ENCODE measurements at places on chromosomes 12 and 14. TPM values are rescaled to one million over a fixed set of nuclear protein-coding genes. Genes with fewer than 3 reads are reported as not detected.
A peak's percentile ranks its signal among the peaks of the same experiment; 100 is the strongest.

The NGB gene
- not detected for total RNA-seq

DNA sequence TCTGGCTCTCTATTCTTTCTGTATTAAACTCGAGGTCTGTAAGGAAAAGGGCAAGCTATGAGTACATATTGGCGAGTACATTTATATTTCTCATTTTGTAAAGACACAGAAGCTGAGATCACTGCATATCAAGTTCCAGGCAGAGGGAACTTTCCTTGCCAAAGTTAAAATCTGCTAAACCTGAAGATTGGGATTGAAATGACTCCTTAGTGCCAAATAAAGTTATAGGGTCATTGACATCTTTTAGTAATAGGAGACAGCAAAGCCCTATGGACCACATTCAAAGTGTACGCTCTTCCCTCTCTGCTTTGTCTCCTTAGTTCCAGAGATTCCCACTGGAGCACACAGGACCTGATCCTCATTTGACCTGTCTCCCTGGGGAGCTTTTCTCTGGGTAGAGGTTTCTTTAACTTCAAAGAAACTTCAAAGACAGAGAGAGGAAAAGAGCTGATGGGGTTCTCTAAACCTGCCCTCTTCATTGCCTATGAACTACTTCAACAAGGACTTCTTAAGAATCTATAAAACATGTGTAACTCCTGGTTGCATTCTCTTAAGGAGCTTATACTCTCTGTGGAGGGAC lies 42.6 kb upstream of the PTPRR start:
- no peak overlapping the region for H3K27ac ChIP-seq
- no peak overlapping the region for H3K4me3 ChIP-seq
- H3K27me3 ChIP-seq: no peaks in the 10 kb centered on the region
- no peaks in the 10 kb centered on the region for H3K36me3 ChIP-seq
- no peaks in the 10 kb centered on the region for H3K4me1 ChIP-seq

The PLA2G1B gene
- total RNA-seq: not detected

DNA sequence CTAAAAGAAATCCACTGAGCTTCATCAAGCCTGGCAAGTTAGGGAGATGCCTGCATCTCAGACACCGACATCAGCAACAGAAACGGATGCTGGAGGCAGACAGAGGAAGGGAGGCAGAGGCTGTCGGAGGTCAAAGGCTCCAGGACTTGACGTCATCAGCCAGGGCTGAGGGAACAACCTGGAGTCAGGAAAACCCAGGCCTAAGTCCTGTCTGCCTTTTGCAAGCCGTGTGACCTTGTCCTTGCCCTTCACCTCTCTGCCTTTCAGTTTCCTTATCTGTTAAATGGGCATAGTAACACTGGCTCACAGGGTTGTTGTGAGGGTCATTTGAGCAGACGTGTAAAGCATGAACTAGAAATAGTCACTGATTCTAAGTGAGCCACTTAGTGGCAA lies 194.2 kb downstream of the BCL11B start:
- H3K4me1 ChIP-seq: peaks cover 26% of the 10 kb centered on the region
- H3K36me3 ChIP-seq: peaks cover 12% of the 10 kb centered on the region
- H3K4me3 ChIP-seq: no peak overlapping the region
- no peak overlapping the region for H3K27ac ChIP-seq
- no peaks in the 10 kb centered on the region for H3K27me3 ChIP-seq
- DNase-seq: peak; percentile 1

DNA sequence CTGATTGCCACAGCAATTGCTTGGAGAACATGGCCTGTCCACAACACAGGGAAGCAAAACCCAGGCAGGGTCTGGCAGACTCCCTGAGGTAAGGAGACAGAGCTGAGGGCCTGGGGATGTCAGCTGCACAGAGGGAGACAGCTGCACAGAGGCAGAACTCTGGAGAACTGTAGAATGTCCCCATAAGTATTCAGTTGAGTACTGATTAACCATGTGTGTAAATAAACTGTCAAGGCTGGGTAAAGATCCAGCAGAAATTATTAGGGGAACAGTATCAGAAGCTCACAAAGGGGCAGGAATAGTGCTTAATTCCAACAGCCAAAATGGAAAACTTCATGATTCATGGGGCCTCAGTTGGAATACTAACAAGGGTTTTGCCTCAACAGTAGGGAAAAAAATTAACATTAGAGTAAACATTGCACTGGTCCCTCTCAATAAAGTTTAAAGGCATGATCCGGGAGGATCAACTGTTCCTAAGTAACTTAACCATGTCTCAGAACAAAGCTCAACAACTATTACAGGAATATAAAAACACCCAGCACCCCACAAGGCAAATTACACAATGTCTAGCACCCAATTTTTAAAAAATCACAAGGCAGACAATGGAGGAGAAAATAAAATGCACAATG lies 201.3 kb upstream of the RASSF8 start:
- no peak for DNase-seq

GRCh38 chr12:66280561-66280960 lies 21.7 kb upstream of the HELB start:
- peaks cover 8% of the 10 kb centered on the region for H3K36me3 ChIP-seq
- no peaks in the 10 kb centered on the region for H3K27me3 ChIP-seq
- H3K4me3 ChIP-seq: no peak overlapping the region
- H3K4me1 ChIP-seq: peaks cover 19% of the 10 kb centered on the region

The NINJ2 gene
- total RNA-seq: 7.4 TPM

- H3K4me3 ChIP-seq: no peak overlapping the region
- H3K36me3 ChIP-seq: peaks cover 2% of the 10 kb centered on the region
- H3K27me3 ChIP-seq: no peaks in the 10 kb centered on the region
- DNase-seq: no peak
- peaks cover 24% of the 10 kb centered on the region for H3K4me1 ChIP-seq
These were observed 17.2 kb downstream of the ZBTB42 start for GRCh38 chr14:104817930-104818713.

GRCh38 chr12:116612436-116612835 lies 53.3 kb downstream of the MAP1LC3B2 start:
- no peak overlapping the region for H3K27ac ChIP-seq
- DNase-seq: no peak
- H3K4me1 ChIP-seq: peaks cover 9% of the 10 kb centered on the region

DNA sequence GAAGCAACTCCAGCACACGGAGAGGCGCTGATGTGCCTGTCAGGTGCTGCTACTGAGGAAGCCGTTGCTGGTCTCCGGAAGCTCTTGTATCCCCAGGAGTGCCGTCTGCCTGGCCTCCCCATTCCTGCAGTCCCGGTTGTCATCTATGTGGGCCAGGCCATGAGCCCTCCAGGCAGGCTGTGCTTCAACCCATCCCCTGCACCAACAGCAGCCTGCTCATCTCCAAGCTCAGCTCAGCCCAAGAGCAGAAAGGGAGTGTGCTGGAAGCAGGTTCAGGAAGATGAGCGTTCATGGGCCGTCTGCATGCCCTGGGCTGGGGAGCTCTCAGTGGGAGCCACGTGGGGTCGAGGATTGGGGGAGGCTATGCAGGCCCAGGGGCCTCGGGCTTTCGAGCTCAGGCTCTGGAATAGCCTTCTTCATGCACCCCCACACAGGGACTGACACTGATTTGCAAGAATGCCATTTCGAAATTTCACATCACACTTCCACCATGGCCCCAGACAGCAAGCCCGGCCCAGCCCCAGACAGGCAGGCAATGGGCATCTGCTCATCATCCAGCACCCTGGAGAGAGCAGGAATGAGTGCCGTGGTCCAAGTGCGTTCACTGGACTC lies 164.5 kb downstream of the KIF26A start:
- no peak overlapping the region for H3K27ac ChIP-seq
- DNase-seq: no peak
- H3K4me3 ChIP-seq: no peak overlapping the region
- H3K36me3 ChIP-seq: peaks cover 3% of the 10 kb centered on the region

The DBX2 gene
- total RNA-seq: not detected

DNA sequence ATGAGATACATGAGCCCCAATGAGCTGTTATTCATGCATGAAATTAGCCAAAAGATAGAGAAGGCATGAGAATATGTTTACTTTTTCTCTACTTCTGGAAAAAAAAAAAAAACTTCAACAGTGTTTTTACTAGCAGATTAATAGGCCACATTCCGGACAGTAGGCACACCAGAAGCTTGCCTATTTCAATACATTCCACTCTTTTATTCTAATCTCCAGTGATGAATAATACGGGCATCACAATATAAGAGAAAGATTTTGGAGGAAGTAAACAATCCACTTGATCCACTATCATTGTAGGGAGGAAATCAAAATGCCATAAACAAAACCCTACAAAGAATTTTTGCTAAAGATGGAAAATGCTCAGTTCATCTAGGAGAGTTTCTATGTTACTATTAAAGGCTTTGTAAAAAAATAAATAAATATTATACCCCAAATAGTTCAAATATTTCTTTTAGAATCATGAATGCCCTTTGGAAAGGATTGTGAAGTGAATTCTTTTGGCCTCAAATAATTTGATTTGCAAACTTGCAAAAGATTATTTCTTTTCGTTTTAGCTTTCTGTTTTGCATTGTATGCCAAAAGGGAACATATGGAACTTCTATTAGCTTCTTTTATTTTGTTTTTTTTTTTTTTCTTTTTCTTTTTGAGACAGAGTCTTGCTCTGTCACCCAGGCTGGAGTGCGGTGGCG lies 232.6 kb downstream of the EPS8 start:
- H3K4me3 ChIP-seq: no peak overlapping the region
- no peaks in the 10 kb centered on the region for H3K36me3 ChIP-seq
- H3K27ac ChIP-seq: no peak overlapping the region
- DNase-seq: no peak
- peaks cover 2% of the 10 kb centered on the region for H3K27me3 ChIP-seq

GRCh38 chr12:81644503-81644902 lies 114.6 kb downstream of the PPFIA2 start:
- H3K4me1 ChIP-seq: no peaks in the 10 kb centered on the region
- H3K4me3 ChIP-seq: no peak overlapping the region
- no peak for DNase-seq
- no peak overlapping the region for H3K27ac ChIP-seq
- H3K36me3 ChIP-seq: no peaks in the 10 kb centered on the region

DNA sequence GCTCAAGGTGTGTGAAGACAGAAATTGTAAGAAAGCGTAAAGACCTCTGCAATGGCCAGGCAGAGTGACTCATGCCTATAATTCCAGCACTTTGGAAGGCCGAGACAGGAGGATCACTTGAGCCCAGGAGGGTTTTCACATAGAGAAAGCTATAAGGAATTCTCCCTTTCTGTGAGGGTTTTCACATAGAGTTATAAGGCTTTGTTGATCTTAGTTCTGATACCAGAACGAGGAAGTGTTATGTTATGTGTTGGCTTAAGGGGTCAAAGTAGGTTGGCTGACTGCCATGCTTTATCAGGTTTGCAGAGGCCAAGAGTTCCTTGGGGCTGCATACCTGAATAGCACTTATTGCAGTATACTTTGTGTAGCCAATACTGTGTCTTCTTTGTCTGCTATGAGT lies 139.1 kb downstream of the ERC1 start:
- DNase-seq: no peak
- no peak overlapping the region for H3K4me3 ChIP-seq
- no peaks in the 10 kb centered on the region for H3K27me3 ChIP-seq

The VRTN gene
- total RNA-seq: not detected

- H3K36me3 ChIP-seq: peaks cover 3% of the 10 kb centered on the region
- no peak for DNase-seq
- H3K4me1 ChIP-seq: no peaks in the 10 kb centered on the region
- H3K27me3 ChIP-seq: no peaks in the 10 kb centered on the region
- no peak overlapping the region for H3K27ac ChIP-seq
These were observed 122.4 kb downstream of the GPR135 start for GRCh38 chr14:59342516-59343484.

The ADCY6 gene
- total RNA-seq: 0.42 TPM

The HOXC6 gene
- total RNA-seq: not detected

The ISM2 gene
- total RNA-seq: not detected

DNA sequence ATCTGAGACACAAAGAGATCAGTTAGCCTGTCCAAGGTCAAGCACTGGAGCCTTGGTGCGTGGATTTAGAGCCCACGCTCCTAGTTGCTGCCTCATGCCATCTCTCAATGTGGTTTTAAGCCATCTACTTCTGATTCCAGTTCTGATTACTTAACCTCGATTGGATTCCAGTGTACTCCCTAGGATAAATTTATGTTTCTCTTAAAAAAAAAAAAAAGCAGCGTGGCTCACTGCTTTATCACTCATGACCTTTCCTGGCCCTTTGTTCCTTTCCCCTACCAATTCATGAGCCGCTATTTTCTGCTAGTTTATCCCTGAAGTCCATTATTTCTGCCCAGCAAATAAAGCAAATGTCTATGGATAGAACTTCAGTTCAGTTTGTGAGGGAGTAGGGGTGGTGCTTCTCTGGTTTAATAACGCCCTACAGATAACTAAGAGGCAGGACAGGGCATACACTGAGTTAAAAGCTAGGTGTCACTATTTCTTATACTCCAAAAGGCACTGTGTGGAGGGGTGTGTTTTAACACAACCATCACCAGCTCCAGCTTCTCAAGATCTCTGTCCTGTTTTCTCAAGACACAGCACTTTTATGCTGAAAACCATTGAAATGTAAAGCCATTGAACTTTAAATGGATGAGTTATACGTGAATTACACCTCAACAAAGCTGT lies 9.8 kb upstream of the PARP11 start:
- H3K36me3 ChIP-seq: no peaks in the 10 kb centered on the region
- H3K4me3 ChIP-seq: no peak overlapping the region
- H3K27ac ChIP-seq: no peak overlapping the region
- peaks cover 4% of the 10 kb centered on the region for H3K27me3 ChIP-seq
- peaks cover 9% of the 10 kb centered on the region for H3K4me1 ChIP-seq

GRCh38 chr12:33222357-33222756 lies 217.3 kb downstream of the SYT10 start:
- H3K36me3 ChIP-seq: no peaks in the 10 kb centered on the region
- H3K4me1 ChIP-seq: no peaks in the 10 kb centered on the region
- H3K4me3 ChIP-seq: no peak overlapping the region
- DNase-seq: no peak
- H3K27me3 ChIP-seq: no peaks in the 10 kb centered on the region

The DPPA3 gene
- total RNA-seq: not detected

DNA sequence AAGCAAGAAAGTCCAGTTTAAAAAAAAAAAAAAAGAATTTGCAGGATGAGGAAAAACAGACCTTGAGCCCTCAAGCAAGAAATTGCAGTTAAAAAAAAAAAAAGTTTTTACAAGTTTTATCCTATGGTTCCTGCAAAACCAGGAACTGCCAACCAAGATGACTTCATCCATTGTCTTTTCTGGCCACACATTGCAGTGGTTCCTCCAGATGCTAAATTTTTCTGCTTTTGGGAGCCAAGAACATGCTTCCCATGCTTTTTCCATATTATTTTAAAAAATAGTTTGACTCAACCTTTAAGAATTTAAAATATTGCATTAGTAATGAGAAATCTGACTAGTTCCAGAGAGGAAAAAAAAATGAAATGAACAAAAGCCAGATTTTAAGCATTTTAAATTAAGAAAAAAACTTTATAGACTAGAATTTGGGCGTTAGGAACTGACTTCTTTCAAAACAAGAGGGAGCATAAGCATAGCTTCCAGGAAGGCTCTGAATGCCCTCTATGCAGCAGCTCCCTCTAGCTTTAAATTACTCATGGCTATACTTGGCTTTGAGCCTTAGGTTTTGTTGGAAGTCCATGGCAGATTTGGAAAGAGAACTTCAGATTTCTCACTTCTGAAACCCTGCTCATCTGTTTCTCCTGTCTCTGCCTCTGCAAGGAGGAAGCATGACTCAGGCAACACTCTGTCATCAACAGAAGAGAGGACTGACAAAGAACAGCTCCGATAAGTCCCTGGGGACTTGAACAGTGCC lies 124.5 kb downstream of the GPR65 start:
- no peak for DNase-seq
- no peaks in the 10 kb centered on the region for H3K36me3 ChIP-seq
- H3K27ac ChIP-seq: no peak overlapping the region
- peaks cover 11% of the 10 kb centered on the region for H3K4me1 ChIP-seq
